NCI-H1417 (cell line): ENCODE measurements at places on chromosomes 4 and X.
A peak's percentile ranks its signal among the peaks of the same experiment; 100 is the strongest.

DNA sequence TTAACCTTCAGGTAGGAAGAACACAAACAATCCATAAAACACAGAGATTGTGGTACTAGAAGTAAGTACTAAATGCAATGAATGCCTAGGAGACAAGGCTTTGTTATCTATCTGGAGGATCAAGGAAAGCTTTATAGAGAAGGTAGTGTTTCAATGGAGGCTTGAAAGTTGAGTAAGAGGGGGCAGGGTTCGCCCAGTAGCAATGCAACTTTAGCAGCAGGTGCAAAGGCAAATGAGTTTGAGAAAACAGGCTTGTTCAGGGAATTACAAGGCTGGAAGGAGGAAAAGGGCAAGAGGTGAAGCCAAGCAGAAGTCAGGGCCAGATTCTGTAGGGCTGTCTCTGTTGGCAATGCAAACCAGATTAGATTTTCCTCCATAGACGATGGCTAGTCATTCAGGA, 35.5 kb upstream of the AMELX start:
- DNase-seq, result no peak

GRCh38 chr4:5750946-5751665, 40.1 kb downstream of the EVC start:
- no peak for DNase-seq

DNA sequence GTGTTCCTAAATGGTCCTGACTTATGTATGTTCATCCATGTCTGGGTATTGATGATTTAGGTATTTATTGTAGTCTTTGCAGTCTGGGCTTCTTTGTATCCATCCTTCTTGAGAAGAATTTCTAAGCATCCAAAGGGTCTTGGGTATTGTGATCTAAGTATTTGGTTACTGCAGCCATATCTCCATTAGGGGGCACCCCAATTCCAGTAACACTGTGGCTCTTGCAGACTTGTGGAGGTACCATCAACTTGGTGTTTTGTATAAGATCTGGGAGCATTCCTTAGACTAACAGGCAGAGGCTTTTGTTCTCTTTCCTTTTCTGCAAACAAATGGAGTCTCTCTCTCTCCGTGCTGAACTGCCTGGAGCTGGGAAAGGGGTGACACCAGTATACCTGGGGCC, 113.7 kb upstream of the NEXMIF start:
- DNase-seq, result peak; percentile 16

DNA sequence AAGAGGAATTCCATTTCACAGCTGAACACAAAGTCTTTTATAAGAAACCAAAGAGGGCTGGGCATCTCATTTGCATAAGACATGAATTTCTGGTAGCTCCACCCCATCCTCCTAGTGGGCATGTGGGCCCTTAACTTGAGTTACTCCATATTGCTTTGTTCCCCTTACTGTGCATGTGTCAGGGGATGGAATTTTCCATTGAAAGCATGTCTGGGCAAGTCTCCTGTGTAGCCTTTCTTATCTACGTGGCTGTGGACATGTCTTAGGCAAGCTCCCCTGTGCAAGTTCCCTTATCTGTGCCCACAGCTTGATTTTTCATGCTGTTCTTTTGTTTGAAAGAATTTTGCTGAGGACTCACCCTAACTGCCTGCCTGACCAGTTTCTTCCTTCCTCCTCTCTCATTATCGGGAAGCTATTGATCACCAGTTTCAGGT, 123.5 kb upstream of the JADE1 start:
- no peak for DNase-seq

DNA sequence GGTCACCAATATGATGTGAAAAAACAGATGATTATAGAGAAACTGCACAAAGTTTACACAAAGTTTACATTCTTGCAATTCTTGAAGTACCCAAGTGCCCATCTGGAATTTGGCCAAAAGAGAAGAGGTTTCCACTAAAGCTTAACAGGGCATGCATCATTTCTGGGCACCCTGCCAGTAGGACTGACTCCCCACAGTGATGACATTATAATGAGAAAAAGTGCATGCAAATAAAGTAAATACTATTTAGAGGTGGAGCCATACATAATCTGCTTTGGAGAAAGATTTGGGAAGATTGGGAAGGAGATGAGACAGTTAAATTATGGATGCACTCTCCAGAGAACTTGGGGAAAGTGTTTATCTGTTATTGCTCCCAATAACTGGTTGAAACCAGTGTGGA, 93.7 kb upstream of the TRPC3 start:
- peak; percentile 93 for DNase-seq

DNA sequence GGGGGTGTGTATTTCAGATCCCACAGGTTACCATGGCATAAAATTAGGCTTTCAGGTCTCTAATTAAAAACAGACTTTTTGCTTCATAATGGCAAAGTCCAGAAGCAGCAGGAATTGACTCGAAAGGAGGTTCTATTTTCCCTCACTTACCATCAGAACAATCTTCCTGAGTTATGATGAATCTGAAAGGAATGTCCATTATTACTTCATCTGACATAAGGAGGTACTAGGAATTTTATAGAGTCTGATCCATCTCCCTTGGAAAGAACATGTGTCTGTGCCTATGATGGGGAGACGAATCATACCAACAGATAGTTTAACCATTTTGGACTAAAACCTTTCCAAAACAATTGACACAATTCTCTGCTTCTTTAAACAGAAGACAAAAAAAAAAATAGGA, 206.3 kb upstream of the FGF13 start:
- no peak for DNase-seq

DNA sequence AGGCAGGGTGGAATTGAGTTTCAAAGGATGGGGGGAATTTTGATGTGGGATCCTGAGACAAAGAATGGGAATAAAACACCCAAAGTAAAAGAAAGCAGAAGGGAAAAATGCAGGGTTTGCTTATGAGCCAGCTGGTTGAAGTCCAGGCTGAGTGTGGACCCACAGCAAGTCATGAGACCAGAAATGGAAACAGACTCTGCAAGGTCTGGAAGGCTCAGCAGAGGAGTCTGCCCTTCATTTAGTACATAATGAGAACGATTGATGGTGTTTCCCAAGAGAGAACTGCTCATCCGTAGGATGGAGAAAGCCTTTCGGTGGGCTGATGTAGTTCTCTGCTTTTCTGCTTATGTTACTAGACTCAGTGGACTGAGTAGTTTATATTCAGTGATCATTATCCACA, 259.1 kb downstream of the C4orf33 start:
- DNase-seq, result no peak

DNA sequence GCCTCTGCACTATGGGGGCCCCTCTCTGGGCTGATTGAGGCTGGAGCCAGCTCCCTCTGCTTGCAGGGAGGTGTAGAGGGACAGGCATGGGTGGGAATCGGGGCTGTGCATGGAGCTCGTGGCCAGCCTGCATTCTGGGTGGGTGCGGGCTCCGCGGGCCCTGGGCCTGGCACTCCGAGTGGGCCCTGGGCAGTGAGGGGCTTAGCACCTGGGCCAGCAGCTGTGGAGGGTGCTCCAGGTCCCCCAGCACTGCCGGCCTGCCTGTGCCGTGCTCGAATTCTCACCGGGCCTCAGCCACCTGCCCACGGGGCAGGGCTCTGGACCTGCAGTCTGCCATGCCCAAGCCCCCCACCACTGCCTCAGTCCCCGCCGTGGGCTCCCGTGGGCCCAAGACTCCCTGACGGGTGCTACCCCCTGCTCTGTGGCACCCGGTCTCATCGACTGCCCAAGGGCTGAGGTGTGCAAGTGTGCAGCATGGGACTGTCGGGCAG, 681.2 kb downstream of the PDHA2 start:
- DNase-seq, result no peak

GRCh38 chr4:43277003-43277402, 384.5 kb downstream of the GRXCR1 start:
- no peak for DNase-seq

DNA sequence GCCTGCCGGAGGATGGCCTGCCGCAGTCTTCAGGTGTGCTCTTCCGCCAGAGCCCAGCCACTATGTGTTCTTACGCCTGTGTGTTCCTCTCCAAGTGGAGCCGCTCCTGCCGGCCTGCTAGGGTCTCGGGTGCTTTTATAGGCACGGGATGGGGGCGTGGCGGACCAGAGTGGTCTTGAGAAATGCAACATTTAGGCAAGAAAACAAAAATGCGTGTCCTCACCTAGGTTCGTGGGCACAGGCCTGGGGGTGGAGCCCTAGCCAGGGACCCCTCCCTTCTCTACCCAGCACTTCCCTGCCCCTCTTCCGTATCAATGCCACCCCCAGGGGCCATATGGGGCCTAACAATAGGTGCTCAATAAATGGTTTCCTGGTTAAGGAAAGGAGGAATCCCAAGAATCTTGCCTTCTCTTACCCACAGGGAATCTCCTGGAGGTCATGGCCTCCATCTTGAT, 34.4 kb upstream of the LRBA start:
- DNase-seq, result no peak

GRCh38 chrX:21926527-21927278, 13.8 kb upstream of the SMS start:
- DNase-seq, result no peak

DNA sequence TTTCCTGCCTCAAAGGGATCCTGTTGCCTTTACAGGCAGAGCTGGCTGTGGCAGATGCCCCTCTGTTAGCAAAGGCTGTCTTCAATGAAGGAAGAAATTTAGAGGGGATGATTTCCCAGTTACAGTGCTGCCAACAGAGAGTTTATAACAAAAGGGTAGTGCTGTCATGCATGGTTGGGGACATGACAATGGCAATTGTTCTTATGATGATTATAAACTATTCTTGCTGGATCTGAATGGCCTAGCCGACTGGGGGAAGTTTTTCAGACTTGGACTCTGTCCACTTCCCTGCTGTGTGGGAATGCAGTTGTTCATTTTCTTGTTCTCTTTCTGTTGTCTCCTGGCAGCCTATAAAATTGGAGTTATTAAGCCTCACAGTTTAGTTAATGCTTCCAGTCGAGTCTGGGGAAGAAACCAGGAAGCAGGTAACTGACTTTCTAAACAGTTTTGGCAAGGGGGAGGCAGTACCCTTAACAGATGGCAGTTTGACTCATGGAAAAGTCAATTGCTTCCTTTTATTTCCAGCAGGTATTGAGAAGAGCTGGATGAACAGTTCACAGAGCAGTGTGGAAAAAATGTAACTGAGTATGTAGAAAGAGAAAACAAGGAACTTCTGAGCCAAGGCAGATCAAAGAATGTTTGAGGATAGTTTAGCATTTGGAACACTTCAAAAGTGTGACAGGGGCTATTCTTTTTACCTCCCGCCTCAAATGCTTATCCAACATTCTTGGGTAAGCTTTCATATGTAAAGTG, 582.6 kb downstream of the RAPGEF2 start:
- no peak for DNase-seq

GRCh38 chr4:129822701-129823100, 726.7 kb downstream of the C4orf33 start:
- DNase-seq, result no peak

GRCh38 chr4:188930822-188931221, 791.6 kb downstream of the TRIML1 start:
- DNase-seq, result peak; percentile 17
